Stimulated activated CD8-positive, alpha-beta memory T cell treated with anti-CD3 and anti-CD28 coated beads, Interleukin-4, amount 100 ng/mL, for 1 hour (primary cell): ENCODE measurements at places on chromosomes 11 and 22.

DNA sequence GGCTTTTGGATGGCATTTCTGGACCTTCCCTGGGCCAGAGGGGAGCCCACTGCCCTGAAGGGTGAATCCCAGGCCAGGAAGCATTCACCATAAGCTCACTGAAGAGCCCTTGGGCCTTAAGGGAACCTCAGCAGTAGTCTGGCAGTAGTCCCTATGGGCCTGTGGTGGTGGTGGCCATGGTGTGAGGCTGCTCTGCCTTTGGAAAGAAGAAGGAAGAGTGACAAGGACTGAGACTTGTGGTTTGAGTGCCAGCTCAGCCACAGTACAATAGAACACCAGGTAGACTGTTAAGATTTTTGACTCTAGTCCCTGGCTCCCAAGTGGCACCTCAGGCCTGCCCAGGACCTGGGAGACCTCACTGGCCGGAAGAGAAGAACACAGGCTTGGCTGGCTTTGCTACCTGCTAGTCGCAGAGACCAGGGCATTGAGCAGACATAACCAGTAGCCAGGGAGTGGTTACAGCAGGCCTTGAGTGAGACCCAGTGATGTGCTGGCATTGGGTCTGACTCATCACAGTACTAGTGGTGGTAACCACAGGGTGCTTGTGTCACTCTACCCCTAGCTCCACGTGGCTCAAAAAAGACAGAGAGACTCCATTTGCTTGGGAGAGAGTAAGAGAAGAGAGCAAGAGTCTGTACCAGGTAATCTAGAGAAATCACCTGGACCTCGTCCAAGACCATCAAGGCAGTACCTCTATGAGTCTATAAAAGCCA, 259.8 kb upstream of the BLID start:
- no peak for DNase-seq

- no peak for DNase-seq
These were observed 404.6 kb downstream of the TBC1D22A start for GRCh38 chr22:47167056-47167455.

- no peak for DNase-seq
These were observed 94.2 kb upstream of the TBCEL start for GRCh38 chr11:120929664-120930154.

DNA sequence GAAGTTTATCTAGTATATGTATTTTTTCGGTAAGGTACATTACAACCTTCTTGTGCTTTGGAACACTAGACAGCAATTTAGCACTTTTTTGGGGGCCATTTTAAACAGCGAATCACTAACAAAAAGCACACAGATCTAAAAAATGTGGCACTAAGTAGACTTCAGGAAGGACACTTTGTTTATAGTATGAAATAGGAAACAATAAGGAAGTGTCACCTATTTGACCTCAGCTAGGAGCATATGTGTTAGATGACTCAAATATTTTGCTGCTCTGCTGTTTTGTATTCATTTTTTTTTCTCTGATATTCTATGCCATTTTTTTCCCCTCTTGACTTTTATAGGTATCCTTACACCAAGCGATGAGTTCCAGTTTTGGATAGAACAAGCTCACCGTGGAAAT, 5.6 kb downstream of the DYNC2H1 start:
- no peak for DNase-seq

GRCh38 chr11:127050186-127050585, 49.6 kb upstream of the KIRREL3 start:
- DNase-seq, result no peak

DNA sequence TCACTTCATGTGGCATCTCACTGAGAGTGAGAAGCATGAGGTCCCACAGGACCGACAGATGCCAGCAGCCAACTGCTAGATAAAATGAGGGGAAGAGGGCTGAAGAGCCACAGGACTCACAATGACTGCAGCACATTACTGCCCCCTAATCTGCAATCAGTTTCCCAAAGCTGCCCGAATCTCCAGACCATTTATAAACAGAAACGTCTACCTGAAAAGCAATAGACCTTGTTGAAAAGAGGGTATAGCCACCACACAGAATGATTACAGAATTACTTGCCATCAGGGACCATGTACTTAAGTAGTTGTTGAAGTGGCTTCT, 12.4 kb upstream of the TEF start:
- no peak for DNase-seq

- DNase-seq, result no peak
These were observed 224.1 kb downstream of the SNX19 start for GRCh38 chr11:130692220-130692619.

DNA sequence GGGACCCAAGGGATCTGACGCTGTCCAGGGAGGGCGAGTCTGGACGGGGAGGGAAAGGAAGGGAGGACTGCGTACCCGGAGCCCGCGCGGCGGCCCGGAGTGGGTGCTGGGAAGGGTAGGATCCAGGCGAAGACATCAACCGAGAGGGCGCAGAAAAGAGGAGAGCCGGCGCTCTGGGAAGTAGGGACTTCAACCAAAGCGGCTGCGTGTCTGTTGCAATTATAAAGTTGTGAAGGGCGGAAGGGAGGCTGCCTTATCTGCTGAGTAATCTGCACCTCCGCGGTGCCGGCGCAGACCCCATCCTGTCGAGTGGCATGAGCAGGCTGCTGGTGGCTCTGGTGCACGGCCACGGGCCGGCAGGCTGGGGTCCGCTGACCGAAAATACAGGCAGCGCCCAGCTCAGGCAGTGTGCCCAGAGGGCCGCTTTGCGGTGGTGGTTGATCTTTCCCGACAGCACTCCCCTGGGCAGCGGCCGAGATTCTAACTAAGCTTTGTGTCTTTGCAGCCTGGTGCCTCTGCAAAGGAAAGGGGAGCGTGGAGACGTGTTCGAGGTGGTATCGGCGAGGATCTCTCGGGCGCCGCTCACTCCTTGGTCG, 978 bp downstream of the C11orf87 start:
- no peak for DNase-seq

GRCh38 chr22:17086788-17087497, 2.1 kb downstream of the IL17RA start:
- no peak for DNase-seq

- no peak for DNase-seq
These were observed 178.7 kb downstream of the CADM1 start for GRCh38 chr11:115325523-115325922.

- no peak for DNase-seq
These were observed 2.2 kb downstream of the ARSA start for GRCh38 chr22:50625568-50626313.

DNA sequence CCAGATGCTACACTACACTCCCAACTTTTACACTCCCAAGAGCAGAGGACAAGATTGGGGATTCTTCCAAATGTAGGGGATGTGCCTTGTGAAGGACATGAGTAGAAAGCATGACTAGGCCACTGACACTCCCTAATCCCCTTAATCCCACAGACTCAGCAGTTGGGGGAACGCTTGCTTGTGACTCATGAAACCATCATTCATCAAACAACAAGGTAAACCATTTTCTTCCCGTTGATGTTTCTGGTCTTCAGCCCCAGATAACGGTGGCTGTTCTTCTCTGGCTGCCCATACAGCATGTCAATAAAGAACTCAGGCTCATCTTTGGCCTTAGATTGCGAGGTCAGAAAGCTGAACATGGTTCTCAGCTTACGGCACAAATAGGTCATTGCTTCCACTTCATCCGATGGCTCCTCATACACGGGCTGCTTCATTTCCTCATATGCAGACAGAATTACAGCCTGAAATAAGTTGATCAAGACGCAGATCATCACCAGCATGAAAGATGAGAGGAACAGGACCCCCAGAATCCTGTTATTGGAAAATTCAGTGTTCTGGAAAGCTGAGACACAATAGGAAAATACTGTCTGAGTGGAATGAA, 6.4 kb upstream of the CDPF1 start:
- DNase-seq, result no peak

- DNase-seq, result no peak
These were observed 7.0 kb downstream of the FGF3 start for GRCh38 chr11:69812256-69812655.

DNA sequence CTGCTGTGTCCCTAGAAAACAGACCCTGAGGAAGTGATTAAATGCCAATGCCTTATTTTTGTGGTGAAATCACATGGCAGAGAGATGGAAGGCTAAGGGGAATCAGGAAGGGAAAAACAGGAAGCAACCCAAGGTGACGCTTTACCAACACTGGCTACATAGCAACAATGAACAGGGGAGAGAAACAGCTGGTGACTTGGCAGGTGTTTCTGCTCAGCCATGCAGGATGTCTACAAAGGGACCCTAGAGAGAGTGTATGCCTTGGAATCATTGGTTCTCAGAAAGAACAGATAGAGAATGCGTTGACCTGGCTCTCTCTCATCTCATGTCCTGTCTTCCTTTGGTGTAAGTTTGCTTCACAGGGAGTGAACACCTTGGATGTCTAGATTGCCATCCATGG, 911.9 kb downstream of the OPCML start:
- no peak for DNase-seq

DNA sequence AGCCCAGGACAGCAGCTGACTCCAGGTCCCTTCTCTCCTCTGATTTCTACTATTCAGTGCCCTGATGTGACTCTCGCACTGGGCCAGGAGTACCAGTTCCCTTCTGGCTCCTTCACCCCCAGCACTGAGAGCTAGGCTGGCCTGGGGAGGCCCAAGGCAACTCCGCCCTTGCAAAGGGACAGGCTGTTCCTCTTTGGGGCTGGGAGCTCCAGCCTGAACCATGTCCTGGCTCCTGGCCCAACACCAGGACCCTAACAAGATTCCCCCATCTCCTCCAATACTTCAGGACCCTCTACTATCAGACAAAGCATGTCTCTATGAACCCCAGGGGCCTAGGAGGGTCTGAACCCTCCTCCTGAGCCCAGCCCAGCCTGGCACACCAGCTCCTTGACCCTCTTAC, 12.5 kb downstream of the CREB3L1 start:
- DNase-seq, result no peak

- no peak for DNase-seq
These were observed 56.9 kb downstream of the KREMEN1 start for GRCh38 chr22:29129808-29130140.

GRCh38 chr11:91394073-91394726, 830.4 kb upstream of the FAT3 start:
- no peak for DNase-seq

DNA sequence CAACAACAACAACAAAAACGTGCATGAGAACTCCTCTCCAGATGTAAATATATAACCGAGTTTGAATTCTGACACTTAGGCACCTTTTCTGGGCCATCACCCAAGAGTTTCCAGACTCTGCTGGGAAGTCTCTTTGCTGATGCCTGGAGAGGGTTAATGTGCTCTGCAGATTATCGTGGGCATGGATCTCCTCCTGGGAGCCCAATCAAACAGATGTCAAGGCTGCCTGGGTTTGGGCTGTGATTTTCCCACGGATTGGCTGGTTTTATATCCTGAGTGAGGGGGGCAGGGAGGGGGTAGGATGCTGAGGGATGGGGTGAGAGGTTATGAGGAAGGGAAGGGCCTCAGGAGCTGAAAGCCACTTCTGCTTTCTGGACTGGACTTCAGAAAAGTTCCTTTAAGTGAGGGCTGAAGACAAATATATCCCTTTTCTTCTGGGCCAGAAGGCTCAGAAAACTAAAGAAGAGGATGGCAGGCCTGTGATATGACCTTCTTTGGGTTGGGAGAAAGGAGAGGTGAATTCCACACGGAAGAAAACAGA, 4.2 kb downstream of the ELF5 start:
- no peak for DNase-seq

- no peak for DNase-seq
These were observed 23.6 kb upstream of the MUC5B start for GRCh38 chr11:1199241-1199750.

DNA sequence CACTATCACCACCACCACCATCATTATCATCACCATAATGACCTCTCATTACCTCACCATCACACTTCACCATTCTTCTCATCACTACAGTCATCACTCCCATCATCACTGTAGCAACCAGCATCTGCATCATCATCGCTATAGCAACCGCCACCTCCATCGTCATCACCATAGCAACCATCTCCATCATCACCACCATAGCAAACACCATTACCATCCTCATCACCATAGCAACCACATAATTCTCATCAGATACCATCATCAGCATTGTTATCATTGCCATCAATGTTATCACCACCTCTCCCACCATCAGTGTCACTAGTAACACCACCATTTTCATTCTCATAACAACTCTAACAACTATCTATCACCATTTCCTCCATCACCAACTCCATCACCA, 23.1 kb upstream of the CD82 start:
- DNase-seq, result no peak

DNA sequence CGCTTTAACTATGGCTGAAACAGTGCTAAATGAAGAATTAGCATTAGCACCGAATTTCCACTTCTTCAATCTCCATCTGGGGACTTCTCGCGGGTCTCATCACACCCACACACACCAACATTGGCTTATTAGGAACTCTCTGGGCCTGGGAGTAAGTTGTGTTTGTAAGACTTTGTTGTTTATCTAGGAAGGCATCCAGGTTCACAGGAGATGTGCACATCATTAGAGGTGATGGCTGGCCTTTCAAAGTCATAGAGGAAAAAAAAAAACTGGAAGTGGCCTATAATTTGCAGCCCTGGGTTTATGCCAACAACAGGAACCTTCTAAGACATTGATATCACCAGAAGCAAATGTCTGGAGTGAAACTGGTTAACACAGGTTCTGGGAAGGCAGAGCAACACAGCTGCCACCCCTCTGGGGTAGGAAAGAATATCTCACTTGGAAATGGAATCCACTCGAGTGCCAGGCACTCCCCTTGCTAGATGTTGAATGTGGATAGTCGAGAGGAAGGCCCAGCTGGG, 84.5 kb downstream of the TRAF6 start:
- no peak for DNase-seq

GRCh38 chr22:41380993-41381328, 781 bp upstream of the TEF start:
- DNase-seq, result no peak

DNA sequence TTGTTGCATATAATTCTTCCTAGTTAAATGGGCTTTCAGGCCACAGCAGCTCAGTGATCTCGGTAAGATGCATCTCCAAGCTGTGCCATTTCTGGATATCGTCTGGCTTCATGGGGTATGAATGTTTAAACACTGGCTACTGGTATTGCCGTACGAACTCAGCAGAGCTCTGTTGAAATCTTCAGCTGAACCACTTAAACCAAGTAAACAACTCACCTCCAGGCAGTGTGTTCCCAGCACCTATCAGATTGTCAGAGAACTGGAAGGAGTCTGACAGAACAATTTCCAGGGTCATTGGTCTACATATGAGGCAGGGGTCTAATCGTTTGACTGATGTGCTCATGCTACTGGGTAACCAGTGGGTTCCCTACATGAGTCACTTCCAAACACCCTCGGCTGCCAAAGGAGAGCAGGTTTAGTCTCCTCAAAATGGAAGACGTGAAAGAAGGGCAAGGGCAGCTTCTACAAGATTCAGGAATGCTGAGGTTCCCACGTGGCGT, 93.2 kb upstream of the BMAL1 start:
- no peak for DNase-seq

GRCh38 chr11:14981507-14981906, 9.4 kb upstream of the CALCA start:
- DNase-seq, result no peak

- no peak for DNase-seq
These were observed at the start of gene IFITM1 for GRCh38 chr11:313787-314553. Gene IFITM1, plus strand, starts transcription at chr11:314040. Its CDS starts 131 bp downstream, at chr11:314171.

GRCh38 chr22:49513358-49513851, 314.3 kb downstream of the BRD1 start:
- no peak for DNase-seq
